ENCODE measurements at places on chromosomes 2 and 18.
A peak's percentile ranks its signal among the peaks of the same experiment; 100 is the strongest.

- no peak for DNase-seq
Observed at GRCh38 chr2:213787869-213788268, 503.6 kb downstream of the SPAG16 start.

DNA sequence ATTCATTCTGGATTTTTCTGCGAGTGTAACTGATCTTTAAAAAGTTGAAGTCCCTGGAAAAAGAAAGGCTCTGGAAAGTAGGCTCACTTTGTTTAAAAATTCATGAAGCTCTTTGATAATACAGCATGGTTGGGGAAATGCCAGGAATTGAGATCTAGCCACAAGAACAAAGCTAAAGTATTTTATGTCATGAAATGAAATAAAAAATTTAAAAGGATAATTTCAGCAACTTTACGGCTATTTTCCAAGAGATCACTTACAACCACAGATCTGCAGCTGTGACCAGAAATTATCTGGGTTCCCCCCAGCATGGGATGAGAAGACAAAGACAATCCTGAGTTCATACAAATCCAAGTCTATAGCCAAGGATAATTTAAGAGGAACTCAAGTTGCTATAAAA, 25.3 kb upstream of the RFX8 start:
- DNase-seq = no peak

DNA sequence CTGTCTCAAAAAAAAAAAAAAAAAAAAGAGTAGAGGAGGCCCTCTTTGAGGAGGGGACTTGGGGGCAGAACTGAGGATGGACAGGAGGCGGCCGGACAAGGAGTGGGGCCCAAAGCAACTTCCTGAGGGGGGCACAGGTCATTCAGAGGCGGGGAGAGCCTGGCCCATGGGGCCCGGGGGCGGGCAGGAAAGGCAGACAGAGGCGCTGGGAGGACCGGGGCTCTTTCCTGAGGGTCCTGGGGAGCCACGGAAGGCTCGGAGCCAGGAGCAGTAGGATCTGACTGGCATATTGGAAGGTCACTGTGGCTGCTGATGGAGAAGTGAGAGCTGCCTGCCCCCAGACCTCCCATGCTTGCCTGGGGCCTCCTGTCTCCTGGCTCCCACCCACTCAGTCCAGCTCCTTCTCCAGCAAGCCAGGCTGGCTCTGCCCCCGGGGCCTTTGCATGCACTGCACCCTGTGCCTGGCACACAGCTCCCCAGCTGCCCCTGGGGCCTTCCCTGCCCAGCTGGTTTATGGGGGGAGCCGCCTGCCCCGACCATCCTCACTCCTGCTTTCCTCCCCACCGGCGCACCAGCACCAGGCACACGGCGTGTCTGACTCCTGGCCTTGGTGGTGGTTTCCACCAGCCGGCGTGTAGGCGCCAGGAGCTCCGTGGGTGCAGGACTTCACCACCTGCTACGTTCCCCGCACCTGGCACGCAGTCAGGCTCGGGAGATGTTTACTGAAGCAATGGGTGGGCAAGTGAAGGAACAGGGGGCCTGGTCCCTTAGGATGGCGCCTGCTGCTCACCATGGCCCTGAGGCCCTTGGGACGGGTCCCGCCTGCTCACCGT, 5.6 kb downstream of the ESPNL start:
- peak; percentile 48 for DNase-seq

DNA sequence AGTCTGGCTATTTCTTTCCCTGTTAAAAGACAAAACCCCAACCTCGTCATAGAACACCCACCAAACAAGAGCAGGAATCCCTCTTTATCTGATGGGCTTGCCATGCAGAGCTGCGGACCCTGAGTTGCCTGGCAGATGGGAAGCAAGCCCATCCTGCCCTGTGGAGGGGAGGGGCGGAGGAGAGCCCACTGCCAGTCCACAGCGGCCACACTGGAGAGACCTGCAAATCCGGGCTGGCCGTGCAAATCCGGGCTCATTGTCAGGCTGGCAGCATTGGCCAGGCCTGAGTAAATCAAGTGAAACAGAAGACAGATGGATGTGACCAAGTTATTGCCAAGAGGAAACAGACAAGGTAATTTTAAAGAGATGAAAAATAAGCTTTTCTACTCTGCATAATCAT, 22.0 kb downstream of the MYL12B start:
- DNase-seq = no peak

GRCh38 chr18:27581296-27581904, 396.3 kb upstream of the CHST9 start:
- no peak for DNase-seq

GRCh38 chr2:217886720-217887309, 116.0 kb downstream of the TNS1 start:
- DNase-seq = peak; percentile 83

GRCh38 chr2:181130686-181131085, 150.3 kb downstream of the UBE2E3 start:
- DNase-seq = no peak

GRCh38 chr2:45614871-45615415, 3.9 kb upstream of the SRBD1 start:
- no peak for DNase-seq

DNA sequence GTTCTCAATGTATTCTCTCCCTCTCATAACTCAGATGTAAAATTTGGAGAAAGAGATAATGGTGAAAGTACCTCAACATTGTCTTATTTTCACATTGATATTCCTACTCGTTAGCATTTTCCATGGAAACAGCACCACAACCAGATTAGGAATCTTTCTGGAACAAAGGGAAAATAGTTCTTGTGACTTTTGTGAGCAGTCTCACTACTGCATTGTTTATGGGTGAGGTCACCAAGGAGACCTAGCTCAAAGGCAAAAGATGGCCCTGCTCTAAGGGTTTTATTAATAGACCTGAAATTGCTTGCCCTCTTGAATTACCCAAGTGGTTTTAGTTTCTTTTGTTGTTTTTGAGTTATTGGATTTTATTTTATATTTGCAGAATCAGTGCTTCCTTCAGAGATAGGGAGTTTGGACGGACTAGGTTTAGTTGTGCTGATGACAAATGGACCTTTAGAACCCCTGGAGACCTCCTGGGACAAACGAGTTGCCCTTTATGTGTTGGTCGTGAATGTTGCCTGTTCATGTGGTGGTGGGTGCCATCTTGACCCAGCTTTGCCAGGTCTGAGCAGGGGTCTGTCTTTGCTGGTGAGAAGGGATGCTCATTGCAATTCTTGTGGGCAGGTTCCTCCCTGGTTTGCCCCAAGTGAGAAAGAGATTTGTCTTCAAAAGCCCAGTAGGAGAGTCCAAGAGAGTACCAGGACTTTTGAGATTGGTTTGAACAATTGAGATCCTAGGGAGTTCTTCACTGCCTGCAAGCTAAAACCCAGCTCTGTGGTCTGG, 58.1 kb downstream of the INPP4A start:
- no peak for DNase-seq

GRCh38 chr2:134396493-134396892, 142.6 kb downstream of the MGAT5 start:
- no peak for DNase-seq

DNA sequence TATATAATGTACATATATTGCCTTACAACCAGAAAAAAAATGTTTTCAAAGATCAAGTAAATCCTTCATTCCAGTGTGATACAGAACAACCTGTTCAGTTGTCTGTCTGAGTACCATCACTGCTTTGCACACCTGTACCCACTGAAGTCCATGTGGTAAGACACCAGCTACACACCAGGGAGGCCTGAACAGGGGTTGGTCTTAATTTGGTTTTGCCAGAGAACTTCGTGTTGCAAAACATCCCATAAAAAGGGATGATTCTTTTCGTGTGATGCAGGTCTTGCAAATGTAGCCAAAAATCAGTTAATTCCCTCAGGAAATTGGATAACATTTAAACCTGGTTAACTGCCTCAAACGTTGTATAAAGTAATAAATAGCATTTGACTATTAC, 73.7 kb upstream of the SLC1A4 start:
- no peak for DNase-seq

- no peak for DNase-seq
Observed at GRCh38 chr2:30894498-30895119, 87.4 kb upstream of the CAPN13 start.

DNA sequence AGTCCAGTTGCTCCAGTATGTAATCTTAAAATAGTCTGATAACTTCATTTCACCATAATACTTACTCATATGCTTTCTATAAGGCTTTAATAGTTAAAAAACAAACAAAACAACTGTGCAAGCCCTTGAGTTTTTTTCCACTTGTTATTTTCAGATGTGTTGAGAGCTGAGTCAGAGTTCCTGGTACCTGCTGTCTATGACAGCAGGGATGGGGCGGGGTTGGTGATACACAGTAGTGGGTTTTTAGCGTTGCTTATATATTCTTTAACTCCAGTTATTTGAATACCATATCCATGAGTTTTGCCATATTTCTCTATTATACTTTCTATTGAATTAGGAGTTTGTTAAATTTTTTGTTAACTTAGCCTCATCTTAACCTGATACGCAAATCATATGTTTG, 5.0 kb downstream of the NAPG start:
- no peak for DNase-seq

DNA sequence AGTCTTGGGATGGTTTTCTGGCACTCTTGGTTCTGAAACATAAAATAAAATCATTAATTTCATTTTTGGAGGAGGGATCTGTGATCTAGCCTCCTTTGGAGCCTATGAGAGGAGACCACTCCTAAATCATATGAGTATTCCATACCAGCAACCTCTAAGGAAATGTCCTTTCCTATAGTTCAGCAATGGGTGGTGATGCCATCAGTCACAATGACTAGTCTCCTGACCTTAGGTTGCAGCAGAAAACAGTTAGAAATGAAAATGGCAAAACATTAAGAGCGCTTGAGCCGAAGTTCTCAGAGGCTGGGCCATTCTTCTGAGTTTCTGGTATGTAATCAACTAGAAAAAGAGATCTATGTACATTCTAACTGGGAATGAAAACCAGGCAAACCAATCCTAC, 56.5 kb downstream of the TMEM247 start:
- no peak for DNase-seq

DNA sequence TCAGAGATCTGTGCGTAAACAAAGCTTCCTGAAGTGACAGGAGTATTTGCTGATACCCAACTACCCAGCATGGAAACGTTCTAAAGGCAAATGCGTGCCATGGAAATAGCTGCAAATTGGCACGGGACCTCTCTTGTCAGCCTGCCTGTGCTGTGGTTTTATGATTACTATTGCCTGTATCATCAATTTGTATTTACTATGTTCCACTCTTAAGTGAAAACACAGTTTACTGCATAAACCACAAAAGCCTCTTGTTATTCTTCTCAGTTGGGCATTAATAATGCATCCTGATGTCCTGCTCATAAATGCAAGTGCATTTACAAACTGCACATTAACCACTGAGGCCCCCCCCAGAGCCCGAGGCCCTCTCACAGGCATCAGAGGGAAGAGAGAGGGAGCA, 196.6 kb upstream of the SLC35G4 start:
- DNase-seq = no peak

DNA sequence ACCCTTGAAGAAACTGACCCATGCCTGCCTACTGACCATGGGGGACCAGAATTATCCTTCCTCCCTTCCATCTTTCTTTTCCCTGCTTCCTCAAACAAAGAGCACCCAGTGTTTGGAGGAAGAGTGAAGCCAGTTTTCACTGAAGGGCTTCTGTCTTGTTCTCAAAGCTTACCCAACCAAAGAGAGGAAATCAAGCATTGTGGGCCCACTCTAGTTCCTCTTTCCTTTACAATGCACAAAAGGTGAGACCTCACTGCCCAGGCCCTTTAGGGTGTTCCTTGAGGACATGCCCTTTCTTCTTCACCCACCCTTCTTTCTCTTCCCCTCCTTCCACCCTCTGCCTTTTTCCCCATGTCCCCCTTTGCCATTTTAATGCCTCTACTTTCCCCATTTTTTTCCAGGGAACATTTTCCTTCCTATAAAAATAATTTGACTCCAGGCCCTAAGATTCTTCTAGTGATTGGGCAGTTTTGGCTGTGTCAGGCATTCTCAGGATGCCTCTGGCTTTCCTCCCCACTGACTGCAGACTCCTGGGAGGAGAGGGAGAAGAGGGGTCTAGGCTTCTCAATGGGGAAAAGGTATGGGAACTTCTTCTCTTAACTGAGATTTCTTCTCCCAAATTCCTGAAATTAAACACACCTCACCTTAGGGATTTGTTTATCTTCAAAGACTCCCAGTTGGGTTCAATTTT, 126.6 kb upstream of the RMDN2 start:
- no peak for DNase-seq

DNA sequence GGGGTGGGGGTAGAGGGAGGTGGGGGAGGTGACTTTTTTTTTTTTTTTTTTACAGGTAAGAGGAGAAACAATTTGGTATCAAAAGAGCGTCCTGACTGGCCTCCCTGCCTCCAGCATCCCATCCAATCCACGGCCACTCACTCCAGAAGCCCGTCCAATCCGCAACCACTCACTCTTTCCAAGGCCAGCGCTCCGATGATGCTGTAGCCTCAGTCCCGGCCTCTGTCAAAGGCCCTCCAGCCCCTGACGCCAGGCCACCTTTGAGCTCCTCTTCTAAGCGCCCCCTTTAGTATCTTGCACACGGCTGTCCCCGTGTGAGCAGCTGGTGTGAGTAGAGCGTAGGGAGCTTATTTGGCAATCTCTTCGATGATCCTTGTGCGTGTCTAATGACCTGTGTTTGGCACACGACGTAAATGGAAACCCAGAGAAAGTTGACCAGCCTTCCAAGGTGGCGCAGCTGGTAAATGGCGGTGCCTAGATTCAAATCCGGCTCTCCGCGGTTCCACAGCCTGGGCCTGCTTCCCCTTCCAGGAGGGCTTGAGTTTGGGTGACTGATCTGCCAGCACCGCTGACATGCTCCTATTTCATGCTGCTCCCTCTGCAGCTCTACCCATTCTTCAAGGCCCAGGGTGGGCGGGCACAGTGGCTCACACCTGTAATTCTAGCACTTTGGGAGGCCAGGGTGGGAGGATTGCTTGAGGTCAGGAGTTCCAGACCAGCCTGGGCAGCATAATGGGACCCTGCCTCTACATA, 23.8 kb upstream of the PXDN start:
- DNase-seq = no peak

DNA sequence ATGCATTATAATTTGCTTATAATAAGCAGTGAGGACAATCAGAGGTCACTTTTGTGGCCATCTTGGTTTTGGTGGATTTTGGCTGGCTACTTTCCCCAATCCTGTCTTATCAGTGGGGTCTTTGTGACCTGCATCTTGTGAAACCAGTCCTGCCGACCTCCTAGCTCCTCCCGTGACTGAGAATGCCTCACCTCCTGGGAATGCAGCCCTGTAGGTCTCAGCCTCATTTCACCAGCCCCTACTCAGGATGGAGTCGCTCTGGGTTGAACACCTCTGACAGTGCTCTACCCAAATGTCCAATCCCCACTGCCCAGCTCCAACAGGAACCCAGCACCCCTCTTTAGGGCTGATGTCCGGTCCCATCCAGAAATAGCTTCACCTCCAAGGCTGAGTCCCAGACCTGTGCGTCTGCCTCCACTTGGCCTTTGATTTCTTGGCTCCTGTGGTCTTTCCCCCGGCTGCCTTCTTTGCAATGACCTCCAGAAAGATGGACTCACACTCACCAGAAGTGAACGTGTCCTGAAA, 31.3 kb upstream of the PXDN start:
- no peak for DNase-seq

- no peak for DNase-seq
Observed at GRCh38 chr2:25567406-25567805, 106.0 kb downstream of the DTNB start.

- DNase-seq = no peak
Observed at GRCh38 chr18:80136679-80137078, 27.6 kb downstream of the ADNP2 start.
